NCI-H2029 treated with DMSO at 0.1 percent for 48 hours (cell line): ENCODE measurements at places on chromosomes 2 and 18.

GRCh38 chr2:161147856-161148255, 12.4 kb upstream of the TANK start:
- no peak for DNase-seq

DNA sequence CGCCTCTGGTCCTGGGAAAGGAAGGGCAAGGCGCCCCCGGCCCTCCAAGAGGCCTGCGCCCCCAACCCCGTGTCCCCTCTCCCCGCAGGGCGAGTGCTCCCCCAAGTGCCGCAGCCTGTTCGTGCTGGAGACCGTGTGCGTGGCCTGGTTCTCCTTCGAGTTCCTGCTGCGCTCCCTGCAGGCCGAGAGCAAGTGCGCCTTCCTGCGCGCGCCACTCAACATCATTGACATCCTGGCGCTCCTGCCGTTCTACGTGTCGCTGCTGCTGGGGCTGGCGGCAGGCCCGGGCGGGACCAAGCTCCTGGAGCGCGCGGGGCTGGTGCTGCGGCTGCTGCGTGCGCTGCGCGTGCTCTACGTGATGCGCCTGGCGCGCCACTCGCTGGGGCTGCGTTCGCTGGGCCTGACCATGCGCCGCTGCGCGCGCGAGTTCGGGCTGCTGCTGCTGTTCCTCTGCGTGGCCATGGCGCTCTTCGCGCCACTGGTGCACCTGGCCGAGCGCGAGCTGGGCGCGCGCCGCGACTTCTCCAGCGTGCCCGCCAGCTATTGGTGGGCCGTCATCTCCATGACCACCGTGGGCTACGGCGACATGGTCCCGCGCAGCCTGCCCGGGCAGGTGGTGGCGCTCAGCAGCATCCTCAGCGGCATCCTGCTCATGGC, 52.4 kb downstream of the SLC66A2 start:
- no peak for DNase-seq

DNA sequence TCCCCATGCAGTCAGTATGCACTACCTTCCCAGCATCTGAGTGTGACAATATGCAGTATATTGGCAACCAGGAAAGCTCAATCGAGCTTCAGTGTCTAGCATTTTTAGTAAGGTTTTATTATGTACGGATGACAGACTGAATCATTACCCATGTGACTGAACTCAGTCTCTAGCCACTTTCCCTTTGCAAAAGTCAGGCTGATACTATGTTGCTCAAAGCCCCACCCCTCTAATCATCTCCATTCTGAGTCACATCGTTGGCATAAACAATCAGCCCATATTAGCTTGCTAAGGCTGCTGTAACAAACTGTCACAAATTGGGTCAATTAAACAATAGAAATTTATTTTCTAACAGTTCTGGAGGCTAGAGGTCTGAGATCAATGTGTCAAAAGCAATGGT, 25.8 kb upstream of the SRD5A2 start:
- no peak for DNase-seq

DNA sequence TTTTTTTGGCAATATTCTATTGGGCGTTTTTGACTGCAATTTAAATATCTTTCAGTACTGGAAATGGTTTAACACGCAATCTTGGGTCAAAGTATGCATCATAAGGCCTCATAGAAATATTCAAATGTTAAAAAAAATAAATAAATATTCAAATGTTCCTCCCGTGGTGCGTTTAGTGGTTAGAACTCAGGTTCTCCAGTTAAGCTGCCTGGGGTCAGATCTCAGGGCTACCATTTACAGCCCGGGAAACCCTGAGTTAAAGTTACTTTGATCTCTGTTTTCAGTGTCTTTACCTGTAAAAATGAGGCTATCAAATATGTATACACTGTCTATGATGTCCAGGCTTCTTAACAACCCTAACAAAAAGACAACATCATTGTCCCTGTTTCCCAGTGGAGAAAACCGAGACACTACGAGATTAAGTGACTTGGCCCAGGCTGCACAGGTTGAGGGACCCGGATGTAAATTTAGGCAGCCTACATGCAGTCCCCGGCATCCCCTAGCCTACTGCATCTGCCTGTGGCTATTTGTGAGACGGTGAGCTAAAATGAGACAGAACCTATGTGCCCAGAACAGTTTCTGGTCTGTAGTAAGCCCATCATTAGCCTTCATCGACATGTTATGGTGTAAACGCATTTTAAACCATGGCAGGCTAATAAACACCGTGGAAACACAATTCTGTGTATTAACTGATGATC, 1.7 kb downstream of the FHL2 start:
- no peak for DNase-seq

DNA sequence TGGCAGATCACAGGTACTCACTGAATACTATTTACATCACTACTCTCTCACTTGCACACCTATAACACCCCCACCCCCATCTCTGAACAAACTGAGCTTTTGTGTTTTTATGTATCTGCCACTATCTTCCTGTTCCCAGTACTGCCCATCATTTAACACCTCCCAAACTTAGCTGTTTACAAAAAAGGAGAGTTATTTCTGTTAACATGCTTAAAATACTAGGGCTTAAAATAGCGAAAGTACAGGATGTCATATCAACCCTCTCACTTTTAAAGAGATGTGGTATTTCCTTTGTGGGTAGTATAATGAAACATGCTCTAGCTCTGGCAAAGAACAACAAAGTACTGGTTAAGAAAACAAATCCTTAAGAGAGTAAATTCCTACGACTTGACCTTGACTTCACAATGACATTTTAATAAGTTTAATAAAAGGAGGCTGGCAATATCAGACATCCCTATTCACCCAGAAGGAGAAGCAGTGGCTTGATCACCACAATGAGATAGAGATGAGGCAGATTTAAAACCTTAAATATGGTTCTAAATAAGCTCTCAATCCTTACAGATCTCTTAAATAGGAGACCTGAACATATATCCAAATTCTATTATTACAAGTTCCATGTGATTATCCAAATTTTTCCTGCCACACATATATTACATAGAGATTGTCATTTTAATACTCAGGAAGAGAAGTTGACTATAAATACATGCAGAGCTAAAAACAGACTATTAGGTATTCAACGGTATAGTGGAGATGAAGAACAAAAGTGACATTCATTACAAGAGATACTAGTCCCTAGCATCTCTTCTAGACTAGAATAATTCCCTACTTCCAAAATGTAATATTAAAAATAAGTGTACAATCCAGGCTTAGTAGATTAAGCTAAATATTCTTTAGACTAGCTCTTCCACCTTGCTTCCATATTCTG, 36.9 kb downstream of the TRAK2 start:
- no peak for DNase-seq
